ENCODE measurements at places on chromosomes 3 and 15. TPM values are rescaled to one million over a fixed set of nuclear protein-coding genes. Genes with fewer than 3 reads are reported as not detected.

Gene CNTN3
- polyA plus RNA-seq: not detected

Gene MME
- not detected for polyA plus RNA-seq

Gene CAMK1
- polyA plus RNA-seq: 27.7 TPM

Gene STOML1
- 3.5 TPM for polyA plus RNA-seq

Gene QTRT2
- 7.1 TPM for polyA plus RNA-seq

Gene GOLGA8H
- 0.16 TPM for polyA plus RNA-seq

GRCh38 chr15:99134317-99134821, 29.5 kb downstream of the SYNM start:
- DNase-seq: no peak

DNA sequence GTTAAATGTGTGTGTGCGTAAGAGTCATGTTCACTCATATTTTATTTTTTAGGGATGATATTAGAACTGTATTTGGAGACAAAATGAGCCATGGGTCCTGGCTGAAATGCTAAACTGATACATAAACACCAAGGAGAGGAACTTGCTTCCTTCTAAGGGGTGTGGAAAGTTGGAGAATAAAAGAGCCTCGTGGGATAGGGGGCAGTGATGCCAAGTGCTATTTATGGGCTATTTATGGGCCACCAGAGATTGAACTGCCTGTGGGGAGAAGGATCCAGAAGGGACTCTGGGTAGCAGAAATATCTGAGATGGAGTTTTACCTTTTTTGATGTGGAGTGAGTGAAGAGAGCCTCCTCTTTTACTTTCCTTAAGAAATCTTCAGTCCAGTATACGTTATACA, 1.8 kb upstream of the ARNT2 start:
- DNase-seq: no peak

GRCh38 chr3:9151240-9151639, 98.2 kb downstream of the SRGAP3 start:
- no peak for DNase-seq

DNA sequence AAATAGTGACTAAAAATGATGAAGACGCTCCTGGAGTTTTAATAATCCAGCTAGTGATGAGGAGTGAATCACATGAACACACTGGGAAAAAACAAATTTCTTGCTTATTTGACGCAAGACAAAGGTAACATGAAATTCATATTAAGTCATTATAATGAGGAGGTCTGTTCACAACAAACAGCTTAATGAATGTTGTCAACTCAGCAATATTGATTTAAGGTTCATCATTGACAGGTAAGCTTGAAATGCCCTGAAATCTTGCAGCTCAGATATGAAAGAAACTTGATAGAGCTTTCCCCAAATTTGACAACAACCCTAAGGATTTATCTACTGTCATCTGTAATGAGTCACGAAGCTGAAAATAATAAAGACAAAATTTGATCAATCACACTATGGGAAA, 108.1 kb upstream of the SELENOK start:
- DNase-seq: no peak

GRCh38 chr3:44418549-44418948, 58.9 kb downstream of the ZNF445 start:
- DNase-seq: peak; percentile 26

- DNase-seq: no peak
Measured at GRCh38 chr3:31240466-31240865, 292.3 kb upstream of the STT3B start.

GRCh38 chr15:79282371-79283251, at the start of gene ANKRD34C:
TSS of gene ANKRD34C (plus strand) at chr15:79282722. CDS start at chr15:79293285, 10,563 bp downstream.
- DNase-seq: no peak

DNA sequence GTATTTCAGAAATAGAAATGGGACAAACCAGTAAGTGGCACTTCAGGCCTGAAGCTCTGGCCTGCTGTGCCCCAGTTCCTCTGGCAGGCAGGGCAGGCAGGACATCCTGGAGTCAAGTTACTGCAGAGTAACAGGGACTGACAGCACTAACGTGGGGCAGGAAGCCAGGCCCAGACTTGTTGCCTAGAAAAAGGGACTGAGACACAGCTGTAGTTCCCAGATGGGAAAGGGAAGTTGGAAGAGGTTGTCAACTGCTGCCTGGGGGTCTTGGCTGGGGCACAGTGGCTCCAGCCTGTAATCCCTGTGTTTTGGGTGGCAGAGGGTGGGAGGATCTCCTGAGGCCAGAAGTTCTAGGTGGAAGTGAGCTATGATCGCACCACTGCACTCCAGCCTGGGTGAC, 171.9 kb downstream of the FMN1 start:
- no peak for DNase-seq

DNA sequence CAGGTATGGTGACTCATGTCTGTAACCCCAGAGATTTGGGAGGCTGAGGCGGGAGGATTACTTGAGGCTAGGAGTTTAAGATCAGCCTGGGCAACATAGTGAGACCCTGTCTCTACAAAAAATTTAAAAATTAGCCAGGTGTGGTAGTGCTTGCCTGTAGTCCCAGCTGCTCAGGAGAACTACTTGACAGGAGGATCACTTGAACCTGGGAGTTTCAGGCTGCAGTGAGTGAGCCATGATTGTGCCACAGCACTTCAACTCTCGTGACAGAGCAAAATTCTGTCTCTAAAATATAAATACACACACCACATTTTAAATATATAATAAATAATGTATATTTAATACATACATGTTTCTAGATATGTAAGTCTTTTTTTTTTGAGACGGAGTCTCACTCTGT, 53.5 kb upstream of the TEX264 start:
- DNase-seq: no peak

GRCh38 chr3:12968541-12968940, 104.7 kb downstream of the IQSEC1 start:
- no peak for DNase-seq

- no peak for DNase-seq
Measured at GRCh38 chr15:27065785-27066184, 94.8 kb downstream of the GABRG3 start.

- DNase-seq: no peak
Measured at GRCh38 chr15:40182358-40183029, 21.6 kb downstream of the BUB1B start.

- DNase-seq: no peak
Measured at GRCh38 chr15:76815421-76815820, 89.7 kb downstream of the SCAPER start.

DNA sequence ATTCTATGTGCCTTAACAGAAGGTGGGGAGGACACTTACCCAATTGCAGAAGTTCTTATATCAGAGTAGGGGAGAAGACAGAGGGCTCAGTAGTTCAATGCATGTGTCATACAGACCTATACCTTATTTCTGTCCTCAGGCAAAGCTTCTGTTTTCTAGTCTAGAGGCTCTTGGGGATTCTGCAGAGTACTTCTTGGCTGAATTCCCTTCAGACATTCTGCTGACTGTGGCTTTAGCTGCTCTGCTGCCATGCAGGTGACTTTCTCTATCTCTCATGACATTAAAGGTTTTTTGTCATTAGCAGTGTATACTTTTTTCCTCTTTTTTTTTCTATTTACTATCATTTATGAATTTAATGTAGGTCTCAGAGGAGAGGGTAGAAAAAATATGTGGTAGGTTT, 172.8 kb upstream of the PLSCR5 start:
- no peak for DNase-seq

- no peak for DNase-seq
Measured at GRCh38 chr3:126646674-126647073, 8.2 kb downstream of the TXNRD3 start.

DNA sequence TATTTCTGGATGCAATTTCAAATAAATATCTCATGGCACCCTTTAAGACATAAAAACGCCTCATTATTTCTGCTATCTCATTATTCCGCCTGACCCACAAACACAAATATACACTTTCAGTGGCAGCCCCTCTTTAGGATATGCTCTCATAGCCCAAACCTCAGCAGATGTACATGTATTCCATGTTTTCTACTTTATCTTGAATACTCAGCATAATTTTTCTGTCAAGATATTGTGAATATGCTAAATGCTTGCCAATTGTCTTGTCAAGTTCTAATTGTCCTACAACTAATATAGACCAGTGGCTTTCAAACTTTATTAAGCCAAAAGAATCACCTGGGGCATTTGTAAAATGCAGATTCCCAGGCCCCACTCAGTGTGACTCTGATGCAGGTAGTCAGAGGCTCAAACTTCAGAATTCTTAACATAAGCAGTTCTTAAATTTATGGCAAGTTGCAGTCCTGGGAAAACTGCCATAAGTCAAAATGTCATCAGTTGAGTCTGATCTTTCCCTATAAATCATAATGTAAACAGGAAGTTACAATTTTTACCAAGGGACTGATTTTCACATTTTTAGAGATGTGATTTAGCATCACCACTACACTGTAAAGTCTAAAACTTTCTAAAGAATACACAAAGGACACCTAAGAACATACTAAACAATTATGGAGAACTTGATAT, 135.1 kb downstream of the TBL1XR1 start:
- no peak for DNase-seq

Measured in HepG2 (cell line).